Ascending aorta (tissue), 2 donors: ENCODE measurements at places on chromosomes 2 and 18.
A peak's percentile ranks its signal among the peaks of the same experiment; 100 is the strongest.

GRCh38 chr2:68796295-68796905 lies 61.8 kb downstream of the ARHGAP25 start:
- no peak for DNase-seq

GRCh38 chr18:35114305-35114704 lies 73.1 kb downstream of the MAPRE2 start:
- DNase-seq, result no peak

- no peak for DNase-seq
Measured at GRCh38 chr2:71156573-71156972, 26.1 kb downstream of the MPHOSPH10 start.

DNA sequence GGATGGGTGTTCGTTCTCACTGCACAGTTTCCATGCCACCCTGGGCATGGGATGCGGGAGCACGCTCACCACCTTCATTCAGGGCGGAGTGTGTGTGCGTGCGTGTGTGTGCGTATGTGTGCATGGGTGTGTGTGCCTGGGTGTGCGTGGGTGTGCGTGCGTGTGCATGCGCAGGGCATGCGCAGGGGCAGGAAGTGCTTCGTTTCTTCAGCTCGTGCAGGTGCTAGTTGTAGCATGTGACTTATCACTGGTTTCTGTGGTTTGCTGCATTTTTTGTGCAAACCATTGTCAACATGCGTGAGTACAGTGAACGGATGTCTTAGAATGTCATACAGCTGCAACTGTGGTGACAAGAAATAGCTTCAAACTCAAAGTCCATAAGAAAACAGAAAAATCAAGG lies 179.5 kb downstream of the PTGR3 start:
- no peak for DNase-seq

DNA sequence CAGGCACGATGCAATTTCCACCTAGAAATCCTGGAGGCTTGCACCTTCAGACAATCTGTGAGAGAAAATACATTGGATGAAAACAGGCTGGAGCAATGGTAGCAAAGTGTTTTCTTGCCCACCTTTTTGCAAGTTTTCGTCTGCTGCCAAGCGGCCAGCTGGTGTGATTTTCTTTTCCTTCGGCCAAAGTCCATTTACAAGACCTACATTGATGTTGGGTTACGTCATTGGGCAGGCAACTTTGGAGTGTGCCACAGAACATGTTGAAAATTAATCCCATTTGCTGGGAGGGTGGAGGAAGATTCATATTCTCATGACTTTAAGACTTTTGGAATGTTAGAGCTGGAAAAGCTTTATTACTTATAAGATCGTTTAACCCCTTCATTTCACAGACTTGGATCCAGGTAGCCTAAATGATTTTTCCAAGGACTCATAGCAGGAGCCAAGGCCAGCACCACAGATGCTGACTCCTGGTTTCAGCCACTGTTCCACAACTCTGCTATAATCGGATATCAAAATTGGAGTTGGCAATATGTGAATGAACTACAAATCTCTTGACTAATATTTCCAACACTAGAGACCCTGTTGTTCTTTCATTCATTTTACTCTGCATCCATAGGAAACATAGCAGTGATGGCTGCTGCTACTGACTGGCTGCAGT lies 352.1 kb downstream of the RND3 start:
- no peak for DNase-seq

DNA sequence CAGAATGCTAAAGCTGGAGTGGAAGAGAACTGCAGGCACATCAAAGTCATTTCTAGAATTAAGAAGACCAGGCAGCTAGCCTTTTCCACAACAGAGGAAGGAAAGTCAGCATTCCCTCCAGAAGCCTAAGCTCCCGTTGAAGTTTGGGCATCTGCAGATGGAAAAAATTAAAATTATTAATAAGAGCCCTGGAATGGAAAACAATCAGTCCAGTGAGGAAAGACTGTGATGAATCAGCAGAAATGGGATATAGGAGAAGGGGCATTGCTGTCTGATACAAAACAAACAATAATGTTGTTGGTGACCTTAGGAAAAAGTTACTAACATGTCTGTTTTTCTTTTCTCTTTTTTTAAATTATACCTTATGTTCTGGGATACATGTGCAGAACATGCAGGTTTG lies 450.7 kb upstream of the SLC14A2 start:
- no peak for DNase-seq

DNA sequence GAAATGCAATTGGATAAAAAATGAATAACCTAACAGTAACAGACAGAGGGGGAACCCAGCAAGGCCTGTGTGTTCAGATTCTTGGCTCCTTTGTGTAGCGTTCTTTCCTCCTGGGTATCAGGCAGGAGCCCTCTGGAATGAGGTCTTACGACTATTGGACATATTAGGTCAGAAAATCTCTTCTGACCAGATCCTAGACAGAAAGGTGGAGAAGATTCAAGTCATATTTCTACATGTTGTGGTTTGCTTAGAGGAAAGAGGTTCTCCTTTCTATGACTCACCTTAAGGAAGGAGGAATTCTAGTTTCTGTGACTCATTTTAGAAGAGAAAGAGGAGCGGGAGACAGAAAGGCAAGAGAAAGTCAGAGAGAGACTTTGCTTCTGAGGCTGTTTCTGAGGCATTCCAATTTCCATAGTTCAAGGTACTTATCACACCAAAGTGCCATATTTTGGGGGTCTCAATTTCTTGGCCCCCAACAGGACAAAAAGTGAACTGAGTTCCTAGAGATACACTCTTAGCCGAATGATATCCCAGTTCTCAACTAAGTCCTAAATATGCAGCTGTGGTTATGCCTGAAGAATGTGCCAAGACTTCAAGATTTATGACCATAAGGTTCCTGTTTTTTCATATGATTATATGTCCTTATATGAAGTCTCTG lies 618.6 kb downstream of the ZEB2 start:
- DNase-seq, result no peak

- DNase-seq, result no peak
Measured at GRCh38 chr2:134348239-134348638, 94.4 kb downstream of the MGAT5 start.

DNA sequence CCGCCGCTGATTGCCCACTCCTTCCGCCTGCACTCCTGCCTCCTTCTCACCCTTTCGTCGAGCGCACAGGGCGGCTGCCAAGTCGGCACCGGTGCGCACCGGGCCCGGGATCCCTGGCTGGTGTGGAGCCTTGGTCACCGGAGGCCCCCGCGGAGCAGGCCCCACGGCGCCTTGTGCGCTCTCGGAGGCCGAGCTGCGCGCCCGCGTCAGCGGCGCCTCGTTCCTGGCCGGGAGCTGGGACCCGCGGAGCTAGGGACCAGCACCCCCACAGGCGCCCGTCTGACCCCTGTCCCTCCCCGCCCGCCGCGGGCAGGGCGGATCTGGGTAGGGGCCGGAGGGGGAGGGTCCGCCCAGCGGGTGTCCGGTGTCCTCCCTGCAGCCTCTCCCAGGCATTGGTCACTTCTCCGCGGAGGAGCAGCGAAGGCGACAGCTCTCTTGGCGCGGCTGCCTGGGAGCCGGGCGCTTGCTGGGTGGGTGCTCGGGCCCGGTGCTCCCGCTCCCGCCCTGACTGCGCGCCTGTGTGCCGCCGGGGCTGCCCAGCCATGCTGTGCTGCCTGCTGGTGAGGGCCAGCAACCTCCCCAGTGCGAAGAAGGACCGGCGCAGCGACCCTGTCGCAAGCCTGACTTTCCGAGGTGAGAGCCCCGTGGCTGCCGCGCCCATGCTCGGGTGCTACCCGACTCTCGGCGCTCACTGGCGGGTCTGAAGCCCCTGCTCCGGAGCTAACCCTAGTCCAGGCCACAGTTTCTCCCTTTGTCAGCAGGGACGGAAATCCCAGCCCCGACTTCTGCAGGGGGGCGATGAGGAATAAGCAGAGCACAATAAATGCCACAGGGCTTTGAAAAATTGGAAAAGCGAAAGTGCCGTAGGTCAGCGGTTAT lies 13.2 kb downstream of the DYSF start:
- no peak for DNase-seq

DNA sequence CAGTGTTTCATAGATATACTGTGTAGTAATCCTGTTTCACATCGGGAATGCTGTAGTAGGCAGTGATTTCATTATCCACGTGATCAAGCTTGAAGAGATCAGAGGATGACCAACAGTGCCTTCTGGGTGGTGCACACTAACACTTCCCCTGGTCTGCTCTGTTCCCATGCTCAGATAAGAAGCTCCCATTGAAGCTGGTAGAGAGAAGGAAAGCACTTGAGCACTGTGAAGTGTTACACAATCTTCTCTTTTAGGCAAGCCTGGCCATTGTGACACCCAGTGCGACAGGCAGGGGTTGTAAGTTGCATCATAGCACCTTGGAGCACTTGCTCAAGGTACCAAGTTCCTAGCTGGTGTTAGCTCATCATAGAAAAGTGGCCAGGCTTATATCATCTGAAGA lies 30.6 kb upstream of the GPD2 start:
- peak; percentile 65 for DNase-seq

DNA sequence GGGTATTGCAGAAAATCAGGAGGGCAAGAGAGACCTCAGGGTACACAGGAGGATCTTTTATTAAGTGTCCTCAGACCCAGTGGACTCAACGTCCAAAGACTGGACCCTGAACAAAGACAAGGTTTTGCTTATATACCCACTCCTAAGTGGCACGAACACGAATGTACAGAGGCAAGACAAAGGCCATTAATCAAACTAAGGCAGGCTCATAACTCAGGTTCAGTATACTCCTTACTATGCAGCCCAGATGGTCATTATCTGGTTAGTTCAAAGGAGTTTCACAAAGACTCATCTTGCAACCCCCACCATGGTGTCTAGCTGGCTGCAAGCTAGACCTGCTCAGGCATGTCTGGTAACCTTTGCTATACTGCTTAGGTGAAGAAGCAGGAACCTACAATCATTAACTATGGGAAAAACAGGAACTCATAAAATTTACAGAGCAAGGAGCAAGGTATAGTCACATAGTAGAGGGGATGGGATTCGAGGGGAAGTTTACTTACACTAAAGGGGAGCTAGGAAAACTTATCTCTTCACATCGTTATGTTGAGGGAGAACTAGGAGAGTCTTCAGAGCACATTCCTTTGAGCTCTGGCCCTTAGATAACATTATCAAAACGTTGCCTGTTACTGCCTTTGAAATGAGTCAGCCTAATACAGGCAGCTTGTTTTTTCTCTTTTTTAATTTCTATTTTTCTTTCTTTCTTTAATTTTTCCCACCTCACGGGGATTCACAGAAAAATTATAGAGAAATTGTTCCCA lies 33.9 kb downstream of the SLC4A3 start:
- no peak for DNase-seq

GRCh38 chr18:44733754-44734465 lies 53.2 kb downstream of the SETBP1 start:
- DNase-seq, result no peak

- DNase-seq, result no peak
Measured at GRCh38 chr2:45089554-45090261, 80.5 kb upstream of the SIX2 start.

DNA sequence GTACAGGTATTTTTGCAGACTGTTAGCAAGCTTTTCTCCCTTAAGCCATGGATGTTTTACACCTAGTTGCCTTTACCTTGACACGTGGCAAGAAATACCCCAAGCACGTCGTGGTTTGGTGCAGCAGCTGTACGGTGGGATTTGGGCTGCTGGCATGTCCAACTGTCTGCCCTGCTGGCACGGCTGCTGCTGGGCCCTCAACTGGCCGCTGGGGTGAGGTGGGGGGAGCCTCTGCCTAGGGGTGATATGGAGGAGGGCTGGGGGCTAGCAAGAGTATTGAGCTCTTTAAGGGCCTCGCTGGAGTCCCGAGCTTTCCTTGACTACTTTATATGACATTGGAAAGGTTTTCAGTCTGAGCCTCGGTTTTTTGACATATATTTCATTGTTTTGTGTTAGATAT lies 41.6 kb downstream of the LPIN1 start:
- DNase-seq, result no peak

GRCh38 chr18:48806551-48807261 lies 144.1 kb downstream of the SMAD7 start:
- DNase-seq, result peak; percentile 87

DNA sequence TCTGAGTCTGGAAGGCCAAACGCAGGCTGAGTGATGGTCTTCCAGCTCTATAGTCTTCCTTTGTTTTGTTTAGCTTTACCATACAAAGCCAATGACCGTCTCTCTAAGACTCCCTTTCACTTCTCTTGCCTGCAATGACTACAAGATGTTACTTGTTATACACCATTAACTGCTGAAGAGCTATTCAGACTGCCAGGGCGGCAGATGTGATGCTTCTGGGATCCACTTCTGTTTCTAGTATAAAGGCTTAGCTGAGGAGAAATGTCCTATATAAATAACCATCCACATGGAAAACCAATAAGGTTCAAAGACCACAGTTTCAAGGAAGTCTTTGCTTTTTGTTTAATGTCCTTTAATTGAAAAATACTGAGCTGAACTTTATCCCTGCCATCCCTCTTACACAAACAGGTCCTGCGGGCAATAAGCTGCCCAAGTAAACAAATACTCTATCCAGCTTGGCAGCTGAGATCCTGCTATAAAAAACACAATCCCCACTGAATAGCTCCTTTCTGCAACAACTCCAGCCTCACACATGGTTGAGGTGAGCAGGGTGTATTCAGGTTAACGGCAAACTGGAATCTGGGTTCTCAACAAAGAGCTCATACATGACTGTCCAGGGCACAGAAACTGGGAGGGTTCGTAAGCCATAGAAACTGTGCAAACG lies 124.6 kb downstream of the VIT start:
- no peak for DNase-seq

DNA sequence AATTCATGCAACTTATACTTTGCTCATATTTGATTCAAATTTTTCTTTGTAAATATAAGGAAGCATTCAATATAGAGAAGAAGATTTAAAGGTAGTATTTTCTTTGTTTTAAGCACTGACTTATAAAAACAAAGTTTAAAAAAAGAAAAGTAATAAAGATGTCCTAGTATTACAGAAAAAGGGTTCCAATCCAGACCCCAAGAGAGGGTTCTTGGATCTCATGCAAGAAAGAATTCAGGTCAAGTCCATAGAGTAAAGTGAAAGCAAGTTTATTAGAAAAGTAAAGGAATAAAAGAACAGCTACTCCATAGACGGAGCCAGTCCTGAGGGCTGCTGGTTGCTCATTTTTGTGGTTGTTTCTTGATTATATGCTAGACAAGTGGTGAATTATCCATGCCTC lies 267.9 kb downstream of the CTNNA2 start:
- DNase-seq, result no peak

DNA sequence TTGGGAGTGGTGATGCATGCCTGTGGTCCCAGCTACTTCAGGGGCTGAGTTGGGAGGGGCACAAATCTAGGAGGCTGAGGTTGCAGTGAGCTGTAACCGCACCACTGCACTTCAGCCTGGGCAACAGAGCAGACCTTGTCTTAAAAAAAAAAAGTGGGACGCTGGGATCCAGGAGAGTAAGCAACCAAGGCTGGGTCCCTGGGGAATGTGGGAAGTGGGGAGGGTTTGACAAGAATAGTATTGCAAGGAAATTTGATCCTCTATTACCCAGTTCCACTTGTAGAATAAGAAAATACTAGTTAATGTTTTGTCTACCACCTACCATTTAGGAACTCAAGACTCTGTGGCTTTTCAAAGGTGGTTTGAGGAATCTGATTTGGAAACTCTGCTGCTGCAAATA lies 21.1 kb upstream of the DYTN start:
- DNase-seq, result no peak

DNA sequence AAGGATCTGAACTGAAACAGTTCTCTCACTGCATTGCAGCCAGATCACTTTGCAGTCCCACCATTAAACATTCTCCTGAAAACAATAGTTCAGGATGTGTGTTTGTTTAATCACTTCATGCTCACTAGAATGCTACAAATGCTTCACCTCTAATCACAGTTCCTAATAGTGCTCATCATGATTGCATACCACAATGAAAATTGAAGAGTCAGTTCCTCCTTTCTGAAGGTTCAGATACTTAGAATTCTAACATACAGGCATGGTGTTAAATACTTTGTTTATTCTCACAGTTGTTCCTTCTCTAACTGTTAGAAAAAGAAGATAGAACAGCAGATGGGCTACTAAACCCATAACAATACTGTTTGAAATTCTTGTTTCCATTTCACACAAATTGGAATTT lies 622.3 kb upstream of the ACVR2A start:
- DNase-seq, result no peak
